ENCODE measurements at places on chromosomes 6 and 20.

DNA sequence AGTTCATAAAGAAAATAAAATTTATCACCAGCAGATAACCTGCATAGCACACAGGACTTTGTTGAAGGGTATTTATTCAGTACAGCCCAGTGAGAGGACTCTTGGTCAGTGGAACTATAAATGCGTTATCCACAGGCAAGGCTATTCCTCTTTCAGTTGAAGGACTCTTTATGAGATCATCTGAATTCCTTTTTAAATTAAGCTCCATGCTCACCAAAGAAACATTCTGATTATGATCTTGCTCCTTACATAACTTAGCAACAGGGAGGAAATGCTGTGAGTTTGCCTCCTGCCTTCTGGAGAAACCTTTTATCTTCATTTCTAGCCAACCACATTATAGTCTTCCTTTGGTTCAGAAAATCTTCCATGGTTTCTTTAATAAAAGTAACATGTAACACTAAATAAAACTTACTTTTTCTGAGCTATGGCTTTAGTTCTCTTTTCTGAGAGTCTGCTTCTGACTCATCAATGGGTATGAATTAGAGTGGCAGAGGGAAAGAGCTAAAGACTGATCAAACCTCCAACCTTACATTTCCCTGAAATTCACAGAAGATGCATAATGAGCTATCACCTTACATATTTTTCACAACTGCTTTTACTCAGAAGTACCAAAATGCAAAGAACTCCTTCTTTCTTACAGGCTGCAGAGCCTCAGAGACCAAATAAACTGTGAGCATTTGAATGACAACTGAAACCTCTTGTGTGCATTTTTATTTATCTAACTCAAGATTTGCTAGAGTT is 267.2 kb downstream of the ADGRG6 start:
- DNase-seq, result no peak

GRCh38 chr20:14829906-14830305 is 492.5 kb upstream of the FLRT3 start:
- DNase-seq, result no peak

DNA sequence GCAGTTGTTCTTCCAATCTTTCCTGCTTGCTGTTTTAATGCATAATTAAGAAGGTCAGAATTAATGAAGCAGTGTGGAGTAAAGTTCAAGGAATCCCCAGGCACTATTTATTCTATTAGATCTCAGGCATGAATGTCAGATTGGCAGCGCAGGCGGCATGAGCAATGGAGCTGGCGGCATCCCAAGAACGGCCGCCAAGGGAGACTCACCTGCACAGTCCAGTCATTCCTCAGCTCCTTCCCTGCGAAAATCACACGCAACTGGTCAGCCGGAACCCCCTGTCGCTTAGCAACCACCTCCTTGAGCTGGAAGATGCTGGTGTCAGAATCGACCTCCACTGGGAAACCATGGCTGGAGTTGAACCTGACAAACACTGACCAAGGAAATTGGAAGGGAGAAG is 284.5 kb downstream of the PRKN start:
- DNase-seq, result no peak

DNA sequence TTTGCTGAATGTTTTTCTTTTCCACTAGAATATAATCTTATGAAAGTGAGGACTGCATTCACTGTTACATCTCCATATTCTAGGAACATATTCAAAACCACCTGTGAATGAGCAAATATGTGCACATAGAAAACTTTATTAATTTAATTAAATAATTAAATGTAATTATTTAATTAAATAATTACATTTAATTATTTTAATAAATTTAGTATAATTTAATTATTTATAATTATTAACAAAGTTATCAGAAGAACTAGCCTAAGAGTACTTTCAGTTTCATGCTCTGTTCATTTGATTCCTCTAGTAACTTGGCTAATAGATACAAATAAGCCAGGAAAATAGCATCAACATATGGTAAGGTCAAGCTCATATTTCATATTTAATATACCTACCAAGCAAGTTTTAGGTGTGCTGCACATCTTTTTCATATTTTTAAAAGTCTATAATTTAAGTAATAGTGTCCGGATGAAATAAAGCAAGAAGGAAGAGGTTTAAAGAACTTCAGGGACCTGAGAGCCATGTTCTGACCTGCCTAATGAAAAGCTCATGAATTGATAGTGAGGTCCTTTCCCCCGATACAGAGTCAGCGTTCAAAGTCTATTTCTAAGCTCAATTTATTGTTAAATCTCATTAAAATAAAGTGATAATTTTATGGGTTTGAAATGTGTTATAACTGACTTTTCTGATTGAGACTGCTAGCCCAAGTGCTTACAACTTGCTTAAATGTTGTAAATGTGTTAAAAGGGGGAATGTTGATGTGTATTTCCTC is 361.4 kb upstream of the FLRT3 start:
- DNase-seq, result no peak

DNA sequence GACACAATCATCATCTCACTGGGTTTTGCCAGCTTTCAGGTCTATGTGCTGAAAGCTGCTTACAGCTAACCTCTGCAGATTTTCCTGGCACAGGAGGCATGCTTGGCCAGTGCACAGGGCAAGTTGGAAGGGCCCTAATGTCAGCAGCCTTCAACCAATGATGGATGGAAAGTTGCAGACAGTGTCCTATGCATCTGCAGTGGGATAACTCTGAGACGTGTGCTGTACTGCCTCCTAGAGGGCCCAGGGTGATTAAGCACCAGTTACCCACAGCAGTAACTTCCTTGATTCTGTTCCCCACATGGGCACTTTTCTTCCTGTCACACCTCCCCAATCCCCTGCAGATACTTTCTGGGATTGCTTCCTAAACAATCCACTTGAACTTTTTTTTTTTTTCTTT is 38.6 kb downstream of the OVOL2 start:
- DNase-seq, result no peak

DNA sequence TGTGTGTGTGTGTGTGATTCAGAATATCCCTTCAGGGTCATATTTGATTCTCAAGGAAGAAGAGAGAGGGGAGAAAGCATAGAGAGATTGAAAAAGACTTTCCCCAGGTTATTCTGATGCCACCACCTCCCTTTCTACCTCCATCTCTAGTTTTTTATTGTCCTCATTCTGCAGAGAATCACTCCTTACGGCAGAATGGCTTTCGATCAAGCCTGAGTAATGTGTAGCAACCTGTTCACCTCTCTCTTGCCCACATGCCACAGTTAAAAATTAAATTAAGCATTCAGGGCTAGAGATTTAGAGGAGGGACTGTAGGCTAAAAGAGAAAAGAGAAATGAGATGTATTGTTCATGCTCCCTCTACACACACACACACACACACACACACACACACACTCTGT is 18.1 kb downstream of the KLHL32 start:
- DNase-seq, result no peak

- no peak for DNase-seq
These were observed 258.0 kb downstream of the PHACTR1 start for GRCh38 chr6:12974551-12974950.

GRCh38 chr20:59825944-59826759 is 107.3 kb downstream of the SYCP2 start:
- DNase-seq, result no peak

DNA sequence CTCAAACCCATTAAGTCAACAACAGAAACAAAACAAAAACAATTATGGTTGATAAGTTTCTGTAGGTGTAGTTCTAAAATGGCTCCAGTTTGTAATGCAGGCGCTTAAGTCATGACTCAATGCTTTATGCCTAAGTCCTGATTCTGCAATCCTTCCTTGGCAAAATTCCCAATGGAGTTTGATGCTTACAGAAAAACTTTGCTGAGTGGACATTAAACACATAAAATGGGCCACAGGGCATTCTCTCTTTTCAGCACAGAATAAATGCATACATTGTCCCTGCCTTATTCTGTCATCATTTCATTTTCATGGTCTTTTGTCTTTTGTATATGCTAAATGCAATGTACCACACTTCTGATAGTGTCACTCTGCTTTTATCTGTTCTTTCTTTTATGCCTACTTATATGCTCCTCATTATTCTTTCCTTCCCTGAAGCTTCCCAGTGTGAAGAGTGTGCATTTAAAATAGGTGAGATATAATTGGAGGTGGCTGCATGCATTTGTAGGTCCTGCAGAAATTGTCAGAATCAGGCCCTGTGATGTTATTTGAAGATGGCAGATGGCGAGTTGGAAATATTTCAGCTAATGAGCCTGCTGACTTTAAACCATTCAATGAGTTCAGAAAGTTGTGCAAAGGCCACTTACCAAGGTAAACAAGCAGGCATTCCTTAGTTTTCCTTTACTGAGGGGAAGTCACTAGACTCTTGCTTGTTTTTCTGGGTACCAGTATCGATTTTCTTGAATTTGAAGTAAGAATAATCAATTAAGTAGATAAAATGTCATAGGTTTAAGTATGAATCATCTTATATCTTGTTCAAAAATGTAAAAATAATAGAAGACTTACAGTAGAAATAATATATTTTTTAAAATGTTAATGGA is 313.1 kb downstream of the TRDN start:
- DNase-seq, result no peak

GRCh38 chr6:79694156-79694555 is 63.0 kb downstream of the SH3BGRL2 start:
- DNase-seq, result no peak

DNA sequence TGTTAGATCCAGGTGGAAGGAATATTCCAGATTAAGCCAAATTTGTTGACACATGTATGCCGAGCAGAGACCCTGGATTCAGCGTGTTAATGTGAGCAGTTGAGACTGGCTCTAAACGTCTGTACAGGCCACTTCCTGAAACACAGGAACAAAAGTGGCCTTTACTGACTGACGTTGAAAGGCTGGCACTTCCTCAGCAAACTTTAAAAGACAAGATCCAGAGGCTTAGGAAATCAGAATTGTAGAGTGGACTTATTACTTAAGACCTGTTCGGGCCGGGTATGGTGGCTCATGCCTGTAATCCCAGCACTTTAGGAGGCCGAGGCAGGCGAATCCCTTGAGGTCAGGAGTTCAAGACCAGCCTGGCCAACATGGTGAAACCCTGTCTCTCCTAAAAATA is 125.7 kb upstream of the ARID1B start:
- no peak for DNase-seq

GRCh38 chr6:25176466-25176865 is 102.7 kb upstream of the CARMIL1 start:
- DNase-seq, result no peak

DNA sequence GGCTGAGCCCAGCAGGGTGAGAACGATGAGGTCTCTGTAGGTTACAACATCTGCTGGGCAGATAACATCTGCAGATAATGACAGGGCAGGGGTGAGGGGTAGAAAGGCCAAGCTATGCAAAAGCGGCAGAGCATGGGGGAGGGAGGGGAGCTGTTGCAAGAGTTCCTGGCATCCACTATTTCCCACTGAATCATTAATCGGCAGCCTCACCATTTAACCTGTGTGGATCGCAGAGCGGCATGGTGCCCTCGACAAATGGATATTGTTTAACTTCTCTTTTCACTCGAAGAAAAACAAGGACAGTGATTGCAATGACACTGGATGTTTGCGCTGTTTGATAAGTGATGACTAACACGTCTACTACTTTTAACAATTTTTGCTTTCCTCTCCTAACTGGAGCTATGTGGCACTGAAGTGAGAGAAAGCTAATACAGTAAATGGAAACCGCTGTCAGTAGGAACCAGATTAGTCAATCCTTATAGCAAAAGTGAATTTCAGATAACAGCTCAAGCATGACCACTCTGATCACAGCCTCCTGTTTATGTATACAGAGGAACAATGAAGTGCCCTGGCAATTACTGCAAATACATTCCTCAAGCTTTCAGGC is 381.5 kb downstream of the TFAP2A start:
- no peak for DNase-seq

DNA sequence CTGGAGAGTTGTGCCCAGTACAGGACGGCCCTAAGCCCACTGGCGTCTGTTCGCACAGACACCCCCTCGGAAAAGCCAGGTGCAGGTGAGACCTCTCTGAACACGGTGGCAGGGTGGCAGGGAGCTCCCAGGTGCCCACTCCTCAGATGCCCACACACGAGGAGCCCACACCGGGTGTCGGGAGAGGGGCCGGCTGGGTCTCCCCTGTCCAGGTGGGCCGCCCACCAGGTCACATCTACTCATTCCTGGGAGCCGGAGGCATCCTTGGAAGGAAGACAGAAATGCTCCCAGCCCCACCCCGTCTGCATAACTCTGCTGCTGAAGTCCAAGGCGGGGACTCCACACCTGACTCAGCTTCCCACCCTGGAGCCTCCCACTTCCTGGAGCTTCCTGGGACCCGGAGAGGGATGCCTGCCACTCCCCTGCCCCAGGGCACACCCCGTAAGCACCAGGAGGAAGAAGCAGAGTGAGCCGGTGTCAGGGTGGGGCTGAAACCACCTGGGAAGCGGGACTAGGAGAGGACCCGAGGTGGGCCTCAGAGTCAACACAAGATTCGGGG is 2.5 kb downstream of the SRMS start:
- no peak for DNase-seq

GRCh38 chr6:3456395-3456897 is 404 bp downstream of the SLC22A23 start:
- no peak for DNase-seq

Measured in fibroblast of skin of left biceps (primary cell).